Spinal cord (tissue), 10 donors: ENCODE measurements at places on chromosomes 1 and 21. TPM values are rescaled to one million over a fixed set of nuclear protein-coding genes. Genes with fewer than 3 reads are reported as not detected.

Gene S100A11
- 94.5 TPM for polyA plus RNA-seq

Gene SKI
- 69.4 TPM for polyA plus RNA-seq

Gene C8A
- not detected for polyA plus RNA-seq

Gene CLCC1
- polyA plus RNA-seq = 45.9 TPM

Gene GUCA2B
- polyA plus RNA-seq = not detected

Gene CFAP107
- 7.5 TPM for polyA plus RNA-seq

Gene COL16A1
- polyA plus RNA-seq = 178 TPM

Gene RHCE
- 1.2 TPM for polyA plus RNA-seq

Gene MLLT11
- 203 TPM for polyA plus RNA-seq

Gene HSPB7
- 2.6 TPM for polyA plus RNA-seq

Gene CELA3B
- 0.50 TPM for polyA plus RNA-seq

Gene OR2T2
- polyA plus RNA-seq = not detected

Gene VASH2
- polyA plus RNA-seq = 24.7 TPM

Gene UBXN11
- polyA plus RNA-seq = 32.3 TPM

Gene DCDC2B
- 0.82 TPM for polyA plus RNA-seq

Gene LMX1A
- 0.99 TPM for polyA plus RNA-seq

Gene LCE1F
- polyA plus RNA-seq = not detected

Gene ELOA
- polyA plus RNA-seq = 25.4 TPM

Gene PHF13
- polyA plus RNA-seq = 21.5 TPM

Gene PSMA5
- polyA plus RNA-seq = 86.0 TPM

Gene TP73
- 1.4 TPM for polyA plus RNA-seq

Gene NPHS2
- polyA plus RNA-seq = 2.6 TPM

Gene LRRC38
- polyA plus RNA-seq = 3.8 TPM

Gene CFAP74
- polyA plus RNA-seq = 5.0 TPM

Gene ADCY10
- polyA plus RNA-seq = 0.32 TPM

Gene FNDC7
- not detected for polyA plus RNA-seq

Gene IL24
- 0.52 TPM for polyA plus RNA-seq

Gene IL19
- polyA plus RNA-seq = not detected

Gene PTPN22
- polyA plus RNA-seq = 0.22 TPM

Gene CCDC27
- polyA plus RNA-seq = 0.26 TPM

Gene MYOG
- 0.29 TPM for polyA plus RNA-seq

Gene SMCP
- polyA plus RNA-seq = not detected

Gene KHDC4
- polyA plus RNA-seq = 53.5 TPM

Gene PTPRU
- polyA plus RNA-seq = 36.2 TPM
